ENCODE measurements at places on chromosomes 12 and 14. TPM values are rescaled to one million over a fixed set of nuclear protein-coding genes. Genes with fewer than 3 reads are reported as not detected.

The KRT6C gene
- not detected for total RNA-seq

- no peak for DNase-seq
Measured at GRCh38 chr12:125218952-125219351, 153.7 kb downstream of the AACS start.

GRCh38 chr12:57429473-57430111, 1.3 kb downstream of the R3HDM2 start:
- DNase-seq = peak; percentile 15

DNA sequence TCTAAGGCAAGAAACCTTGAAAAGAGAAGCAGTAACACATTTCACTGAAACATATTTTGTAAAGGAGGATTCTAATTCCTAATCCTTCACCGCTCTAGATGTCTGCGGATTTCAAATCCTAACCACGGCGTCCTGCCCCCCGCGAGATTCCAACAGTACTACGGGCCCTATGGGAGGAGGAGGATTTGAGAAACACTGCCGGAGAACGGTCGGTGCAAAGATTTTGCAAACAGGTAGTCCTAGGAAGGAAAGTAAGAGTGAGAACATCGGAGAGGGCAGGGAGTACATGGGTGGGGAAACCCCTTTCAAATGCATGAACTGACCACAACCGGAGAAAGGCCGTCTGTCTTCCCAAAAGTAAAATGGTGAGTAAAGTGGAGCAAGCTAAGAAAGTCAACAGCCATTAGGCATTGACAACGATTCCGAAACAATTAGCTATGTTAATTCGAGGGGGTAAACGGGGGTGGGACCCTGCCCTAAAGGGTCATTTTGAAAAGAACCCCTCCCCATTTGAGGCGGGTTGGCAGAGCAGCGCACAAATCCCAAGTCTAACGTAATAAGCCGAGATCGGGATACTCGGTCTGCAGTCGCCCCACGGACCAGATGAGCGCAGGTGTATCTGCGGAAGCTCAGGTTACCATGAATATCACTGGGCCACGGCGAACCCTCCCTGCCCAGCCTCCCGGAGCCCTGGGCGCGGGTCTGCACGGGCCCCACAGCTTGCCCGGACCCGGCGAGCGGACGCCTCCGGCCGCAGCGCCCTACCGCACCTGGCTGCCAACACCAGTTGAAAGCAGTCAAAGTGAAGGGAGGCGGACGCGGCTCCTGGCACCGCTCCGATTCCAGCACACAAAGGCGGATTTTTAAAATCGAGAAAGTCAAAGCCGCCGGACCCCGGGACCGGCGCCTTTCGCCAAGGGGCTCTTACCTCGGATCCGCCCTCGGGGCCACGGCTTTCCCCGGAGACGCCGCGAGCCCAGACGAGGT, 662 bp downstream of the EPS8 start:
- DNase-seq = no peak

DNA sequence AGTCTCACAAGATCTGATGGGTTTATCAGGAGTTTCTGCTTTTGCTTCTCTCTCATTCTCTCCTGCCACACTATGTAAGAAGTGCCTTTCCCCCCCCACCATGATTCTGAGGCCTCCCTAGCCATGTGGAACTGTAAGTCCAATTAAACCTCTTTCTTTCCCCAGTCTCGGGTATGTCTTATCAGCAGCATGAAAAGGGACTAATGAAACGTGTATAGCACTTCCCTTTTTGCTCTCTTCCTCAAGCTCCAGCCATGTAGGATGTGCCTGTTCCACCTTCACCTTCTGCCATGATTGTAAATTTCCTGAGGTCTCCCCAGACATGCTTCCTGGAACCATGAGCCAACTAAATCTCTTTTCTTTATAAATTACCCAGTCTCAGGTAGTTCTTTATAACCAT, 7.0 kb upstream of the CRACR2A start:
- DNase-seq = no peak

All from urinary bladder (tissue), 4 donors.